ENCODE measurements at places on chromosomes 6 and 20.

GRCh38 chr20:53917145-53918019 is 153.0 kb downstream of the BCAS1 start:
- no peak for DNase-seq

DNA sequence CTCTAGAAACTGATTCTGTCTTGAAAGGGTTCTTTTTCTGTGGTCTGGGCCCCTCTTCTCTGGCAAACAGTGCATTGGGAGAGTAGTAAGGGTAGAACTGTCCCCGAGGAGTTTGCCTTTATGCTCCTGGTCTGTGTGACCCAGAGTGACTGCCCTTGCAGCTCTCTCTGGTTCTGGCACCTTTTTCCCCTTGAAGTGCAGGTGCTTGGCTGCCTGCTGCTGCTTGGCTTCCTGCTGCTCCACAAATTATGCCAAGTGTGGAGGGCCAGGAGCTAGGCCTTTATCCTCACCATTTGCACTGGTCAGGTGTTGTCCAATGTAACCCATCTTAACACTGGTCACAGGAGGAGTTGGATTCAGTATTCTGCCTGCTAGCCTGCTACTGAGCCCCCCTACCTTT is 11.2 kb downstream of the KIZ start:
- DNase-seq: no peak

DNA sequence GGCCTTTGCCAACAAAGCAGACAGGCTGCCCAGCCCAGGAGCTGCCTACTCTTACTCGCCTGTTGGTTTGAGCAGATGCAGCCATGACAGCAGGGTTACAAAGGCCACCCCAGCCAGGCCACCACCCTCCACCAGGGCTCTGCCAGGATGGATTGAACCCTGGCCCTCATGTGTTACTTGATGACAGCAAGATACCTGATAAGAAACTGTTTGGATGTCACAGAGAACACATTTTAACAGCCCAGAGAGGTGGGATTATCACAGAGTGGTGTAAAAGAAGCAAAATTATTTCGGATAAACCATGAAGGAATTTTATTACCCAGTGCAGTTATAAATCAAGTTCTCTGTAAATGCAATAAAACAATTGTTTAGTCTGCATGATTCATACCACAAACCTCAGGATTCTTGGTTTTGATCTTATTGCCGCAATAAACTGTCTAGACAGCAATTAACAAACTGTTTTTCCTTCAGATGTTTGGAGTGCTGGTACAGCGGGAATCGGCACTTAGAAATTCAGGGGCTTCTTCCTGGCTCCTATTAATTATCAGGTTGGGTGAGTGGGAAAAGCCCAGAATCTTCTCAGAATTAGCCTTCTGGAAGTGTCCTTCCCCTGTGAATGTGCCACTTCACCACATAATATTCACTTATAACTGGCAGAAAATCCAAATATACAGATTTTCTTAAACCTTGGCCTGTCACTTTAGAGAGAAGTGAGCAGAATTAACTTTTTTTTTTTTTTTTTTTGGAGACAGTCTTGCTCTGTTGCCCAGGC is 58.0 kb upstream of the SALL4 start:
- no peak for DNase-seq

GRCh38 chr6:111061508-111061907 is 25.8 kb upstream of the SLC16A10 start:
- DNase-seq: no peak

DNA sequence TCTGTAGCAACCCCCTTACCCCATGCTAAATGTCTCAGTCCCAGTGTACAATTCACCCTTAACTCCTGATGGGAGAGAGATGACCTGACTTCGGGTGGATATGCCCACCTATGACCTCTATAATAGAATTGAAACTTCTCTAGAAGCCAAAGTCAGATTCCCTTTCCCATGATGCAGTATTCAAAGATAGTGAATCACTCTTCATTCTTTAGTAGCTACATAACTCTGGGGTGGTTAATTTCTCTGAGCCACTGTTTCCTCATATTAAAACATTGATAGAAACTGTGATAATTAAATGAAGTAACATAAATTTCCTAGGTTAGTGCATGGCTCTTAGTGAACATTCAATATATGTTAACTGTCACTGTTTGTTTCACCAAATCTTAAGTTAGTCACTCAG is 500.4 kb downstream of the COL12A1 start:
- DNase-seq: no peak

DNA sequence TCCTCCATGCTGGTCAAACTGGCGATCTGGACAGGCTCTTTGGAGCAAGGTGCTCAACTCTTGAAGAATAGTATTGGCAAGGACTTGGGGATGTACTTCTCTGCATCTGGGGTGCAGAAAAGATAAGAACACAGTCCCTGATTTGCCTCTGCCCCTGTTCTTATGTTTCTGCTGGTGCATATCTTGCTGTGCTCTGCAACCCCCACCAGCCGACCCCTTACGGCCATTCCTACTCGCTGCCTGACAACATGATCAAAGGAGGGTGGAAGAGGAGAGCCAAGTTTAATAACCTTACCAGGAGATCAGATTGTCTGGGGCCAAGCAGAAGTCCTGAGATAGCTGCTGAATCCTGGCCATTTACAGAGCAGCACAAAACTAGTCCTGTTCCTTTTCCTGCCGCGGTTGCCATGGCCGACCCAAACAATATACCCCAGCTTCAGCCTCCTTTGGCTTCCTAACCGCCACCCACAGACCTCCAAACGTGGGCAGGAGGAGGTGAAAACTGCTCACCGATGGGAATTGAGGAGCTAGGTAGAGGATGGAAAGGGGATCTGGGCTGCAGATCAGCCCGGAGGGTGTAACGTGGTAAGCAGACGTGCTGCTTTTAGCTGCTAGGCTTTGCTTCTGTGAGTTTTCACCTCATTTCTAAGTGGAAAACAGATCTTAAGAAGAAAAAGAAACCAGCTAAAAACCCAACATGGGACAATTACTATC is 60.9 kb downstream of the ATXN1 start:
- peak; percentile 75 for DNase-seq

DNA sequence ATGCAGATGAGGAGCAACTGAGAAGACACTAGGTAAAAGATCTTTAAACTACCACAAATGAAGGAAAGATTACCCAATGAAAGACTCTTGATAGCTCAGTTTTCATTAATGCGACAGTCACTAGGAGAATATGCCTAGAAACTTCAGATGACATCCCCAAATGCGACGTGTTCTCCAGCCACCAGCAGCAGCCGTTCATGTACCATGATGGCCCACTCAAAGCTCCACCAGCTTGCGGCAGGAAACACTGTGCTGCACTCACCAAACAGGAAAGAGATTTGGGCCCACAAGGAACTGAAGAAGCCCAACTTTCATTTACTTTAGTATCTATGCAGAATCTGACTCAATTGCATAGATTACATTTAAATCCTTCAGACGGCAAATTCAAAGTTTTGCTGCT is 7.5 kb downstream of the DIDO1 start:
- DNase-seq: peak; percentile 83

DNA sequence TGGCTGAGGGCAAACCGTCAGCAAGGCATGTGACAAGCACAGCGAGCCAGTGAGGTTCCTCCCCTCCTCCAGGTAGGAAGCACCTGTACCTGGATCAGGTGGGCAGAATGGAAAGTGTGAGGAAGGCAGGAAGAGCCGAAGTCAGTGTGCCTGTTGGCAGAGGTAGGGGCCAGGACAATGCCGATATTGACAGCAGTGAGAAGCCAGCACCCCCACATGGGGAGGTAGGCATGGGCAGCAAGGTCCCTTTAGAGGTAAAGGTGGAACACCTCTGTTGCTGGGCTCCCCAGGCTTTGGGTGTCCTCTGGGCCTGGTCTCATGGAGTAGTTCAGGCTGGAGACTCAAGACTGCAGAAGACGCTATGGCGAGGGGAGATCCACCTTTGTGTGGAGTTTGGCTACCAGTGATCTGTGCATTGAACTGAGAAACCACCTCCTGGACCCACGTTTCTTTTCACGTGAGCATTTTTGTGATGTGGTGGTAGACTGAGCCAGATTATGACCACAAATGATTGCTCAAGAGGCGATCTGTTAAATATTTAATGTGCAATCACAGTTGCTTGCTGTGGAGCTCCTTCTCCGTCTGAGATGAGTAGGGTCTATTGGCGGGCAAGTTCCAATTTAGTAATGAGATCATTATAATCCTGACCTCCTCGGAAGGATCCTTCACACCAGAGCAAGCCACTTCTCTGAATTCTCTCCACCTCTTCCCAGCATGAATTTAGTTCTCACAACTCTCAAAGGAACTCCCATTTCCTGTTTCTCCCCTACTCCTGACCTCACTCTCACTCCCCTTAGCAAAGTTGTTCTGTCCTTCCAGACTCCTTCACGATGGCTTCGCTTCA is 174.8 kb downstream of the CDH26 start:
- no peak for DNase-seq

GRCh38 chr20:31606804-31607639 is 1.9 kb downstream of the ID1 start:
- no peak for DNase-seq

DNA sequence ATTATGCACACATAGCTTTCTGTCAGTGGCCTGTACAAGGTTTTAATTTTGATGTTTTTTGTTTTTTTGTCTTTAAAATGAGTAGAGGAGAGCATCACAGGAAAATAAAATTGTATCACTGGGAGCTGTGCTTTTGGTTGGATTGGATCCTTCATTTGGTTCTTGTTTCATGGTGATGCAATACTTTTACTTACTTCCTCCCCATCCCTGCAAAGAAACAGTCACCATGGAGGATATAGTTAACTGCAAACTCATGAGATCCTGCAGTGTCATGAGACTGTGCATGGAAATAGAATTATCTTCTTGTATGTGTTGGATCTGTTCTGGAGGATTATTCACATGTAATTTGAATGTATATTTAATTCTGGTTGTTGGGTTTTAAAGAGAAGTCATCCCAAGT is 122.3 kb downstream of the JARID2 start:
- no peak for DNase-seq

DNA sequence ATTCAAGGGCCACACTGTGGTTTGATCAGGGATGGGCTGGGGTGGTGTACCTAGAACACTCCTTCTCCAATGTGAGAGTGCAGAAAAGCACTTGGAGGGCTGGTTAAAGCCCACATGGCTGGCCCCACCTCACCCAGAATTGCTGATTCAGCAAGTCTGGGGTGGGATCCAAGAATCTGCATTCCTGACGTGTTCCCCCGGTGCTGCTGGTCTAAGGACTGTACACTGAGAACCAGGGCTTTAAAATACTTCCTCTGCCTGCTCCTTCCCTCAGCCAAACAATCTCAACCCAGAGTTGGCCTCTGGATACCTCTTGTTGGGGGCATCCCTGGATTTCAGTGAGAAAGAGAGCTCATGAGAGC is 13.4 kb upstream of the OCSTAMP start:
- no peak for DNase-seq

DNA sequence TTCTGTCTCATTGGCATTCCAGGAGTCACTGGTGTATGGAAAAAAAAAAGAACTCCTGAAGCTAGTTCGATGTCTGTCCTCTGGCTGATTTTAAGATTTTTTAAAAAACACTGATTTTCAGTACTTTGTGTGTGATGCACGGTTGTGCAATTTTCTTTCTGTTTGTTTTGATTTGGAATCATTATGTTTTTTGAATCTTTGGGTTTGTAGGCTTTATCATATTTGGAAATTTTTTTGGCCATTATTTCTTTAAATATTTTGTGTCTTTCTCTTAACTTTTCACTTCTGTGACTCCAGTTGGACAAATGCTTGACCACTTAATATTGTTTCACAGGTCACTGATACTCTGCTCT is 327.2 kb downstream of the BCKDHB start:
- no peak for DNase-seq

DNA sequence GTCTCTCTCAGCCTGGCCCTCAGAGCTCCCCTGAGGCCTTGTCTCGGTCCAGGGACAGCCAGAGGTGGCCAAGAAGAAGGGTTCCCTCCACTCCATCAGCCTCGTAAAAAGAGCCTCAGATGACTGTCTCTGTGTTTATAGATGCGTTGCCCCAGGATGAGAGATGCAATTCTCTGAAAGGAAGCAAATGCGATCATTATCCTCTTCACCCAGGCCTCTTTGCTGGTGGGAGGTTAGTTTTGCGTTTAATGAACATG is 90.4 kb downstream of the YTHDF1 start:
- no peak for DNase-seq

DNA sequence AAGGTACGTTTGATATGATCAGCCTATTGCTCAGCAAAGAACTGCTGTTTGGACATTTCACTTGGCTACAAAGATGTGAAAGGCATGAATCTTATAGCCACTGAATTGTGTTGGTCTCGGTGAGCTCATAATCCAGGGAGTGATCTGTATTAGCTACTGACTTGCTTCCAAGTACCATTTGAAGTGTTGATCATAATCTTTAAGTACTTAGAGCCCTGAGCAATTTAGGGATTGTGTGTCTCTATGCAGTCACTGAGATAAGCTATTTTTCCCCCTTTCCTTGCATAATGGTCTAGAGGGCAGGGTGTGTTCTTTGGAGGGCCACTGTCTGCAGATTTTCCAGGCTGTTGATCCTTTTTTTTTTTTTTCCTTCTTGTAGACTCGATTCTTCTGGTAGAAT is 393.6 kb downstream of the ESR1 start:
- no peak for DNase-seq

- no peak for DNase-seq
Observed at GRCh38 chr6:14838133-14838583, 407.7 kb upstream of the JARID2 start.

DNA sequence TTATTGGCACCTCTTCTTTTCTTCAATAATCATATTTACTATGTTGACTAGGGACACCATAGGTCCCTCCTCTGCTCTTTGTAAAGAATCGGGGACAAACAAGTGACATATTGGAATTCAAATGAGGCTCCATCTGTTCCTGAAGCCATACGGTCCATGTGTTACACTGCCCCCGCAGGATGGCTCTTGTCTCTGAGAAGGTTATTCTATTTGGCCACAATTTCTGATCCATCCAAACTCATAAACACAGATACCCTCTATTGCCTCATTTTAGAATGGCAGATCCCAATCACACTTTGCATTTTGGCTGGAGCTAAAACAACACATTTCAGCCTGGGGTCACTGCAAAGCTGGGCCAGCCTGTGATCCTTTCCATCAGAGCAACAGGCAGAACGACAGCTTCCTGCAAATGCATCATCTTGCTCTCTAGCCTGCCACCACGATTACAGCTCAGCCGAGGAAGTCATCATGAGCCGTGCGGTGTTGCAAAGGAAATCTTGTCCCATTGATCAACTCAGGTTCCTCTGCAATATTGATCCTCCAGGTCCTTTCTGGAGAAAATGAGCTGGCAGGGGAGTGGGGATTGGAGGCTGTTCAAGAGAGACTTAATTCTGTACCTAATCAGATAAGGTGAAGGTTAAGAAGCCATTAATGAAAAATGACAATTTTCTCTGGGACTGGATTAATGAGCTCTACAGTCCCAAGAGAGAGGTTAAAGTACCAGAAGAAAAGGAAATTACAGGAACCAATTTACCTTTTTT is 73.1 kb downstream of the AGPAT4 start:
- no peak for DNase-seq

DNA sequence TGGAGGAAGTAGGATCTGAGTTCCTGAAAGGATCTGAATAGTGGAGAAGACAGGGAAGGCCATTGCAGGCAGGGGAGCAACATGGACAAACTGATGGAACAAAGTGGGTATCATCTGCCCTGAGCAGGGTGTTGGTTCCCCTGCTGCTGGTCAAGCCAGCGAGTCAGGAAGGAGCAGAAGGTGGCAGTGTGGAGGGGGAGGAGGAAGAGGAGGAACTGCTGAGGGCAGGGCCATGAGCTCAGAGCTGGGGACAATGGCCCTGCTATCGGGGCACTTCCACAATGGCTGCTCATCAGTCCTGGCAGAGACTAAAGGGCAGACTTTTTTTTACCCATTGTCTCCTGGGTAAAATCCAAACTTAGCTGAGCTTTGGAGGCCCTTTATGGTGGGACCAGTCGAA is 13.6 kb downstream of the CNBD2 start:
- DNase-seq: no peak
